ENCODE measurements at places on chromosomes 16 and 17.

GRCh38 chr16:82013139-82013538, 1.9 kb upstream of the SDR42E1 start:
- no peak for DNase-seq

GRCh38 chr16:68296693-68297092, 14.1 kb downstream of the SLC7A6OS start:
- no peak for DNase-seq

GRCh38 chr16:78484509-78485058, 385.1 kb downstream of the WWOX start:
- no peak for DNase-seq

DNA sequence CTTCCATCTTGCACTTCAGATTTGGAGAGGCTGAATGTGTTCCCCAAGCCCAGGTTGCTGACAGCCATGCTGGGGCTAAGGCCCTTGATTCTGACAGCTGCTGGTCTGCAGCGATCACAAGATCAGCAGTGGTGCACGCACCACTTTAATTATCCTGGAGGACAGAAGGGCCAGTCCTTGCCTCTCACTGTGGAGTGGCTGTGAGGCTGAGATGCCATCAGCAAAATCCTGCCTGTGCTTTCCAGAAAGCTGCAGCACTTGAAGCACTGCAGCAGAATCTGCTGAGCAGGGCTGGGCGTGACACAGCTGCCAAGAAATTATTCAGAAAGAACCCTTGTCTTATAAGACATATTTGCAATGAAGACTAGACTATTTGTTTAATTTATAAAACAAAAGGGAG, 37.1 kb downstream of the NUP93 start:
- DNase-seq, result no peak

DNA sequence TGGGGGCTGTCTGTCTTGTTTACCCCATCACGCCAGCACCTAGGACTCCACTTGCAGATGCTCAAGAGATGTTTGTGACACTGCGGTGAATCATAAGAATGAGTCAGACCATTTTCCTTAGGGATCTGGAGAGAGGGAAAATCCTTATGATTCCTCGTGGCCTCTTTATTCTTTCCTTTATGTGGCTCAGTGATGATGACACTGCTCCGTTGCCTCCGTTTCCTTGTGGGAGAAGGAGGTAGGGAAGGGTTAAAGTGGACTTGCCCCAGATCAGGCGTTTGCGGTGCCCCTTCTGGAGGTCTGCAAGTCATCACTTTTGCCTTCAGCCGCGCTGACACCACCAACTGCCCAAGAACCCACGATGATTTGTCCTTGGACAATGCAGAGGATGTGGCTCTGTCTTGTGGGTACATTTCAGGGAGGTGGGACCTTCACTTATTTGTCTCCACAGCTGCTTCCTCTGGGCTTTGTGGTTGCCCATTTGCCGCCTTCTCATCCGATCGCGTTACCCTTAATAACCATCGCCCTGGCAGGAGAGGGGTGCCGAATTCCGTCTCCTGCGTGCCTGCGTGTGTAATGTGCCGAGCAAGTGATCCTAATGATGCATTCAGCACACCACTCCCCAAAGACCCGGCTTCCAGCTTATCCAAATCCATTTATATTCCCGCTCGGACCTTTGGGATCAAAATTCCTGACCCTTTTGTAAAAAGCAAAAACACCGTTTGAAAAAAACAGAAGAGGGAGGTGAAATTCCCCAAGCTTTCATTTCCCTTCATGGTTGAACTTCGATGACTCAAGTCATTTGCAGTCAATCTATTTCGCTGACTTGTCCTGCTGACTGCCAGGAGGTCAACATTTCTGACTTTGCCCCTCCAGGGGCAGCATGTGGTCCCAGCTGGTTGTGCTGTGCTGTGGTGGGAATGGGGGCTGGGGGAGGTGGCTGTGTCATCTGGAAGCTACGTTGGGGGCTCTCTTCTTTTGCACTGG, 87.2 kb upstream of the IRX3 start:
- peak; percentile 91 for DNase-seq

DNA sequence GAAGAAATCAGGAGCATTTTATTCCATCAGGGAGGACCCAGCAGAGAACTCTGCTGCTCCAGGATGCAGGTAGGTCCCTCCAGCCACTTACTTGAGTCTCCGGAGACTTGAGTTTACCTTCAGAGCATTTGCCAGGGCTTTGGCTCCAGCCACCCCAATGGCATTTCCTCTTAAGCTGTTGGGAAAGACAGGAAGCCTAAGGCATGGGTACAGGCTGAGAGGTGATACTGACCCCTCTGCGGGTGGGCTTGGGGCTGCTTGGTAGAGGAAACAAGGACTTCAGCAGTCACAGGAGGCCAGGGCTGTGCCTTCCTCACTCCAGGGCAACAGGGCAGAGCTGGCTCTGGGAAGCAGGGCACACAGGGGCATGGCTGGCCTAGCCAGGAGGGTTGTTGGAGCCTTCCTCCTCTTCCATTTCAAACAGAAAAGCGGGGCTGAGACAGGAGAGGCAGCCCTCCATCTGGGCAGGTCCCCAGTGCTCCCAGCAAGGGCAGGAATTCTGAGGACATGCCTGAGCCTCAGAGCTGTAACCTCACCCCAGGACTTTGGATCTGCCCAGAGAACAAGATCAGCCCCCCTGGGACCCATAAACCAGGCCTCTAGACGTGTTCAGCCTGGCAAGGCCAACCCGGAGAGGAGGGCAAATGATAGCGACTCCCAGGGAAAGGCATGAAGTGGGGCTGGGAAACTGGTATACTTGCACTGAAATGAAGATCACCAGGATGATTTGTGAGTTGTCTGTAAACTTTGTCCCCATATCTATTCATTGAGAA, 34.4 kb downstream of the NLRC3 start:
- no peak for DNase-seq

GRCh38 chr16:48501516-48502377, 108.2 kb downstream of the N4BP1 start:
- DNase-seq, result no peak

DNA sequence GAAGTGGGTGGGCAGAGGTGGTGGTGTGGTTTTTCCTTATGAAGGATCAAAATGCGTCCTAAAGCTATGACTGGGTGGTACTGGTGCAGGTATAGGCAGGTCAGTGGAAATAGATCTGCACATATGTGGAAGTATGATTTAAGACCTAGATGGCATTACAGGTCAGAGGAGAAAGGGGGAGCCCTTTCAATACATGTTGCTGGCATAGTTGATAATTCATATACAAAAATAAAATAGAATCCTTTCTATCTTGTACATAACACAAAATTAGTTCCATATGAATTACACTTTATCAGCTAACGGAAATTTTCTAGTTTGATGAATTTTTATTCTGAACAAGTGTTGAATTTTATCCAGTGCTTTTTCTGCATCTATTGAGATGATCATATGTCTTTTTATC, 20.8 kb upstream of the PIK3R5 start:
- DNase-seq, result no peak

GRCh38 chr16:31350275-31351005, 4.5 kb upstream of the ITGAX start:
- DNase-seq, result no peak

GRCh38 chr16:56355221-56355620, 70.1 kb downstream of the AMFR start:
- no peak for DNase-seq

GRCh38 chr16:22623351-22623781, 112.7 kb downstream of the NPIPB5 start:
- DNase-seq, result peak; percentile 36

- DNase-seq, result no peak
These were observed 28.6 kb downstream of the TPPP3 start for GRCh38 chr16:67364600-67365235.

DNA sequence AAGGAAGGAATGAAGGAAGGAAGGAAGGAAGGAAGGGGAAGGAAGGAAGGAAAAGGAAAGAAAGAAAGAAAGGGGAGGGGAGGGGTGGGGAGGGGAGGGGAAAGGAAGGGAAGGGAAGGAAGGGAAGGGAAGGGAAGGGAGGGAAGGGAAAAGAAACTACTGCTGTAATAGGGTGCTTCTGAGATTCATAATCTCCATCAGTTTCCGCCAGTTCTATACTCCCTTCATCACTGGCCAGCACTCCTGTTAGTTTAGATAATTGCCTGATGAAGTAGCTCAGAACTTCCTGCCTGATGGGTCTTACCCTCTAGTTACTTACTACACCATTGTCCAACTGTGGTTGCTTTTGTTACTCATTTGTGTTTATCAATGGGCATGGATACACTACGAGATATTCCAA, 2.0 kb upstream of the KRTAP9-6 start:
- no peak for DNase-seq

- no peak for DNase-seq
These were observed 12.6 kb downstream of the NDEL1 start for GRCh38 chr17:8448310-8448709.
